ENCODE measurements at places on chromosomes 3 and 15. TPM values are rescaled to one million over a fixed set of nuclear protein-coding genes. Genes with fewer than 3 reads are reported as not detected.

DNA sequence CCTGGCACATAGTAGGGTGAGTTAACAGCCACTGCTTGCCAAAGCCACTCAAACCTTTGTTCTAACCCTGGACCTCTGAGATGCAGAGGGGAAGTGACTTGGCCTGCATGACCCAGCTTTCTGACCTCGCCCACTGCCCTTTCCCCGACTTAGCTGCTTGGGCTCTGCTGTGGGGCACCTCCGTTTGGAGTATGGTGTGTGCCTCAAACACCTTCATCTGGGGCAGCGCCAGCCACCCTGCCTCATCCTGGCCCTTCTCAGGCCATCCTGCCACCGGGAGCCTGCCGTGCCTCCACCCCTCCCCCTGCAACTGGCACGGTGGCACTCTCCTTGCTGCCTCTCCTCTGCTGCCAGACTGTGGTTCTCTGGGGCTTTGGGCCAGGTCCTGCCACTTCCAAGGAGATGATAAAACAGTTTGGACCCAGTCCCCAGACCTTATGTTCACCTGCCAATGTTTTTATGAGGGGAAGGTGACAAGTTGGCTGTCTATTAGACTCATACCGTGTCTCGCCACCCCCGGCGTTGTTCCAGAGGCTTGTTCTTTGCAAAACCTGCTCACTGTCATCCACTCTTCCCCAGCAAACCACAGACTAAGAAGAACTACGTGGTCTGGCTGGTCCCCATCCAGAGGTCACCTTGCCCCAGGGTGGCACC, 32.2 kb downstream of the SLC6A6 start:
- DNase-seq, result no peak

GPR62 gene
- total RNA-seq, result 0.41 TPM

GOLGA8T gene
- not detected for total RNA-seq

GRCh38 chr15:69987492-69988489, 109.9 kb downstream of the TLE3 start:
- DNase-seq, result no peak
